ENCODE measurements at places on chromosomes 6 and 20.

GRCh38 chr6:26372308-26373144 is 7.5 kb downstream of the BTN3A2 start:
- no peak for DNase-seq

DNA sequence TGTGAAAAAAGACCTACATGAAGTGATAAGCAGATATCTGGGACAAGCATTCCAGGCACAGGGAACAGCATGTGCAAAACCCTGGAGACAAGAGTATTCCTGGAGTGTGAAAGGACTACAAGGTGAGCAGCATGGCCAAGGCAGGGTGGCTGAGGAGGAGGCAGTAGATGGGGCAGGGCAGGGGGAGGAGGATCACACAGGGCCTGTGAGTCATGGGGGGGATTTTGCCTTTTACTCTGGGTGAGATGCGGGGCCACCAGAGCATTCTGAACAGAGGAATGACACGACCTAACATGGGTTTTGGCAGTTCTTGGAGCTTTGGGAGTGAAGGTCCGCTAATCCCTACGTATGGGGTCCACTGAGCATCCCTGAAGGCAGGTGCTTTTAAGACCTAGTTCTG is 69.8 kb upstream of the CCN6 start:
- no peak for DNase-seq

- no peak for DNase-seq
Observed at GRCh38 chr6:15627821-15628220, 35.0 kb downstream of the DTNBP1 start.

GRCh38 chr20:63042448-63043071 is 35.8 kb upstream of the BHLHE23 start:
- DNase-seq = no peak

GRCh38 chr6:162123797-162124196 is 603.8 kb downstream of the PRKN start:
- no peak for DNase-seq

- DNase-seq = no peak
Observed at GRCh38 chr20:6651561-6651960, 115.9 kb upstream of the BMP2 start.

DNA sequence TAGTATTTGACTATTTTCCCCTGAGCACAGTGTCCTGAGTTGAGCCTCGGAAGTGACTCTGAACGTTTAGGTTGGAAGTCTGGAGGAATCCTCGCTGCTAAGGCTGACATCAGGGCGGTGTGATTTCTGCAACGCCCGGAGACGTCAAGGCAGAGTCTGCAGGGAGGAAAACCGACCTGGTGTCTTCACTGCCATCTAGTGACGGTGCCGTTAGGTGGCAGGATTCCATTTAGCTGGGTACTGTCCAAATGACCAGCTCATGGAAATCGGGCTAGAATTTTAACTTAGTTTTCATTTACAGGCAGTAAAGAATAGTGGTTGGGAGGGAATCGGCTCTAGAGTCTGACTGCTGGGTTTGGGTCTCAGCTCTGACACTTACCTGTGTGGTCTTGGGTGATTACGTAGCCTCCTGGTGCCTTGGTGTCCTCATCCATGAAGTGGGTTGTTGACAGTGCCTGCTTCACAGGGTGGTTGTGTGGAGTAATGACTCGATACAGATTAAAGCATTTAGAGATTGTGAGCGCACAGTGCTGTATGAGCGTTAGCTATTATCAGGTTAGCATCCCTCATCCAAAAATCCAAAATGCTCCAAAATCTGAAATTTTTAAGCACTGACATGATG is 35.0 kb downstream of the FOXF2 start:
- DNase-seq = no peak

GRCh38 chr20:24382743-24383142 is 86.7 kb upstream of the SYNDIG1 start:
- no peak for DNase-seq

DNA sequence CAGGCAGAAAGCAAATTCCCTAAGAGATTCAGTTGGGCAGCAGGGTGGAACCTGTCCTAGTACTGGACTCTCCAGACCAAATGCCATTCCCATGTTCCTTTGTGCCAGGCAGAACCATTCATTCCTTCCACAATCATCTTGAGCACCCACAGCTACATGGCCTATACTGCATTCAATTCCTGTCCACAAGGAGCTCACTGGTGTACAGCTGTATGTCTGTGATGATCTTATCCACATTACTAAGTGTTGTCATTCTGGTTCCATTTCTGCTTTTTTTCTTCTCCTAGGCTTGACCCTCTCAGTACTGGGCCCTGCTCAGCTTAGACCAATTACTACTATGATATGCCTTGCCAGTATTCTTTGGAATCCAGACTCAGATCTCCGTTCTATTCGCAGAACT is 27.5 kb downstream of the MAN1A1 start:
- no peak for DNase-seq

- no peak for DNase-seq
Observed at GRCh38 chr6:83597051-83597450, 84.7 kb downstream of the PRSS35 start.

Measured in NCI-H1417 treated with DMSO at 0.1 percent for 48 hours (cell line).